ENCODE measurements at places on chromosomes 3 and 15.

DNA sequence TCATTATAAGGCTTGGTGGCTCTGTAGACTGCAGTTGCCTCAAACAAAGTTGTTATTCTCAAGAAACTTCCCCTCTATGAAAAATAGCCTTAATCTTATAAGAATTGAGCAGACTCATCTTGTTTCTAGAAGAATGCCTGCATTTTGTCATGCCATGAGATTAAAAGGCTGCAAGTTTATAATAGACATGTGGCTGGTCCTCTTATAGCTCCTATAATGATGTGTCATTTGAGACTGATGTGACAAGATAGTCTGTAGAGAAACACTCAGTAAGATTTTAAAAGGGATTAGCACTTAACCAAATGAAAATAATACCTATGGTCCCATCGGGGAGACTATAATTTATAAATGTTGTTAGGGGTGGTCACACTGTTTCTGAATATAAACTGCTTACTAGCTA, 312.5 kb downstream of the OXSM start:
- H3K4me1 ChIP-seq, result no peaks in the 10 kb centered on the region
- no peaks in the 10 kb centered on the region for H3K27me3 ChIP-seq
- no peak overlapping the region for H3K4me3 ChIP-seq
- DNase-seq, result no peak
- no peaks in the 10 kb centered on the region for H3K36me3 ChIP-seq
- H3K27ac ChIP-seq, result no peak overlapping the region

GRCh38 chr15:38648121-38648843, 83.7 kb upstream of the RASGRP1 start:
- no peak overlapping the region for H3K27ac ChIP-seq
- peaks cover 69% of the 10 kb centered on the region for H3K4me1 ChIP-seq
- no peak overlapping the region for H3K4me3 ChIP-seq
- no peak for DNase-seq
- peaks cover 6% of the 10 kb centered on the region for H3K36me3 ChIP-seq
- H3K27me3 ChIP-seq, result no peaks in the 10 kb centered on the region

DNA sequence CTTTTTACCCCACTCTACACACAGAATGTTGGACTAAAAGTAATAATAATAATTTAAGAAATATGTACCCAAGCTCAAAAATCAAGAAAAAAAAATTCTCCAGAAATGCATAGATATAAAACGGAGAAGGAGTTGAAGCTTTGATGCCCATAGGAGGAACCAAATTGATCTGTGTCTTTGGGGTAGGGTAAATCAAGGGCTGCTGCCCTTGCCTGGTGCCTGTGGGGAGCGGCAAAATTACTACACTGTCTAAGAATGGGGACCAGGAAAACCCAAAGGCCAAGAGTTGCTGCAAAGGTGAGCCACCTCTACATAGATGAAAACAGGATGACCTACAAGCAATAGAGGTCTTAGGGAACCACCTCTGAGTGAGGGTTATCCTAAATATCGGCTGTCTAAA, 56.0 kb upstream of the SPPL2A start:
- H3K36me3 ChIP-seq, result no peaks in the 10 kb centered on the region
- H3K27me3 ChIP-seq, result no peaks in the 10 kb centered on the region
- H3K4me1 ChIP-seq, result no peaks in the 10 kb centered on the region
- H3K27ac ChIP-seq, result no peak overlapping the region
- no peak overlapping the region for H3K4me3 ChIP-seq

DNA sequence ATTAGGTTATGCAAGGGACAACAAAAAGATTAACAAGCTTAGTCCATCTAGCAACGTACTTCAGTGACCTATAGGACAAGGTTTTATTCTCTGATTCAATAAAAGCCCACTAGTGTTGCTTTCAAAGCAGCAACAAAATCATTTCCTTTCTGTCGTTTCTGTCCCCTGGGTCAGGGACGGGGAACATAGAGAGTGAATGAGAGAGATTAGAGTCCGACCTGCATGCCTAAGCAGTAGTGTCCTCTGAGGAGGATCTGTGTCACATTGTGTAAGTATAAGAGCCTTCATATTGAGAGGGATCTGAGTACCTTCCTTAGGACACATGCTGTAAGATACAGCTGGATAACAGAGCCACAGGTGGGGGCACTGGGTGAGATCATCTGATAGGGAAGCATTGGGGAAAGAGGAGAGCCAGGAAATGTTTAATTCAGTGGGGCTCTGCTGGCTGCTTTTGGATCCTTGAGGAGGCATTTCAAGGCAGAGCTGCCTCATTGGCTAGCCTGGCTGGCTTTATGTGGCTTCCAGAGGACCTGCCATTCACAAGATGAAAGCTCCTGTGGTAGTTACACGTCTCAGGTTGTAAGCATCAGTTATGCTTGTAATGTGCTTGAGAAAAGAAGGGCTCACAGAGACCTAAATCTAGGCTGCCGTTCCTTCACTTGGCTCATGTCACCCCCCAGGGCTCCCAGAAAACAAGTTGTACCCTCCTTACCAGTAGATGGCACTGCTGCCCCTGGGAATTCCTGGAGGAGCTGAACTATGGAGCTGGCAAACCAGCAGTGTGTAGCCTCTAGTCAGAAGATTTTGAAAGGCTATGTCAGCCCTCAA, 2.7 kb downstream of the TMEM108 start:
- peak; percentile 23 for DNase-seq
- peaks cover 5% of the 10 kb centered on the region for H3K4me1 ChIP-seq
- H3K4me3 ChIP-seq, result no peak overlapping the region
- H3K27me3 ChIP-seq, result peaks cover 45% of the 10 kb centered on the region

DNA sequence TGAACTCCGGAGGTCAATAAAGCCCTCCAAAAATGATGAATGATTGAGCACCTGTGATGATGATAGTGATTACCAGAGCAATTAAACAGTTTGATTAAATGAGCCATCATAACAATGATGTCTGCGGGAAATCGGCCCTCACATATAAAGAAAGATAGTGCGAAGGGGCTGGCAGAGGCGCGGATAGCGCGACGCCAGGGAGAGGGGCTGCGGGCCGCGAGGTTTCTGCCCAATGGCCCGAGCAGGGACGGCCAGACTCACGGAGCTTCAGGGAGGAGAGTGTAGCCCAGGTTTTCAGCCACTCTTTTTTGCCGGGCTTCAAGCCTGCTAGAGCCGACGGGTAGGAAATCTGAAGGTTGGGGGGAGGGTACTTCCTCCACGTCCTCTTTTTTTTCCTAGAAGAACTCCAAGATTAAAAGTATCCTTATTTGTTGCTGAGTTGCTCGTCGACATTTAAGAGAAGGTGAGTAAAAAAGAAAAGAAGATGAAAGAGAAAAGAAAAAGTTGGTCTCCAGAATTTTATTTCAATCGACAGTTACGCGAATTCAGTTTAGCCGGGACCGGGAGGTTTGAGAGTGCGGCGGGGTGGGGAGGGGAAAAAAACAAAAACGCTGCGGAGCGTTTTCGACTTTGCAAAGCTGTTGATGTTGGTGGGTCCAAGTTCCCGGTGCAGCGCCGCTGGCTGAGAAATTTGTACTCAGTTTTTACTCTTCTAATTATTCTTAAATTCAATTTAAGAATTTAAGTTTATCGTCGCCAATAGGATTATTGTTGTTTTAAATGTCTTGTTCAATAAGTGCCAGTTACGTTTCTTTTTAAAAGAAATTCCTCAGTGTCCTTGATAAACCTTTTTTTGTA, 2.2 kb upstream of the MEIS2 start:
- H3K27ac ChIP-seq, result no peak overlapping the region
- H3K27me3 ChIP-seq, result peaks cover 100% of the 10 kb centered on the region
- peaks cover 12% of the 10 kb centered on the region for H3K36me3 ChIP-seq
- no peak for DNase-seq

- H3K27me3 ChIP-seq, result peaks cover 20% of the 10 kb centered on the region
- DNase-seq, result peak; percentile 51
- H3K4me1 ChIP-seq, result peaks cover 12% of the 10 kb centered on the region
- H3K4me3 ChIP-seq, result no peak overlapping the region
Measured at GRCh38 chr3:11140030-11140712, 14.1 kb upstream of the HRH1 start.

- peaks cover 3% of the 10 kb centered on the region for H3K4me1 ChIP-seq
- peaks cover 4% of the 10 kb centered on the region for H3K36me3 ChIP-seq
- H3K27ac ChIP-seq, result no peak overlapping the region
- H3K4me3 ChIP-seq, result no peak overlapping the region
Measured at GRCh38 chr15:42691308-42691707, 45.6 kb downstream of the CDAN1 start.
